T-cell (primary cell): ENCODE measurements at places on chromosomes 13 and 19. TPM values are rescaled to one million over a fixed set of nuclear protein-coding genes. Genes with fewer than 3 reads are reported as not detected.

The SIGLEC12 gene
- not detected for total RNA-seq

The SBK2 gene
- not detected for total RNA-seq

The SETDB2 gene
- 20.0 TPM for total RNA-seq

The PKN1 gene
- 220 TPM for total RNA-seq

The BRSK1 gene
- 3.4 TPM for total RNA-seq

The ZNF784 gene
- 13.3 TPM for total RNA-seq
